AG04450 (cell line): ENCODE measurements at places on chromosomes 7 and 10. TPM values are rescaled to one million over a fixed set of nuclear protein-coding genes. Genes with fewer than 3 reads are reported as not detected.

MMD2 gene
- not detected in 2 replicates for polyA plus RNA-seq

NKX2-3 gene
- not detected in 2 replicates for polyA plus RNA-seq

AKR1B15 gene
- 0.10 TPM in 1 of 2 replicates, not detected in the other for polyA plus RNA-seq

GRCh38 chr10:131636116-131636515 is 264.7 kb upstream of the PPP2R2D start:
- DNase-seq = no peak

DNA sequence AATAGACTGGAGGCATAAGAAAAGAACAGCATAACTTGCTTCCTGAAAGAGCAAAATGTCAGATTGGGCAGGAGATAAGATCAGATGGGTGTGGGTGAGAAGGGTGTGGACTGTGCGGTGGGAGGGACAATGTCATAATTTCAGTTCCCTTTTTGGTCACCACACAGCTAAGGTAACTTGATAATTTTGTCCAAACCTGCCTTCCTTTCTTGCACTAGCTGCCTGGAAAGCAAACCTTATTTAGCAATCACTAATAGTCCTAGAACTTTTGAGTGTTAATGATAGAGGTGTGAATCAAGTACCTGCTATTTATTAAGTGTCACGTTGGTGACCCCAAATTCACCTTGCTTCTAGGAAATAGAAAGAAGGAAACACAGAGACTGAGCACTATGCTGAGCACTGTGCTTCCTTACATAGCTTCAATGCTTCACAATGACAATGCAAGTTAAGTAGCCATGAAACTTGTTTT is 72.4 kb upstream of the SP4 start:
- DNase-seq = no peak

DNA sequence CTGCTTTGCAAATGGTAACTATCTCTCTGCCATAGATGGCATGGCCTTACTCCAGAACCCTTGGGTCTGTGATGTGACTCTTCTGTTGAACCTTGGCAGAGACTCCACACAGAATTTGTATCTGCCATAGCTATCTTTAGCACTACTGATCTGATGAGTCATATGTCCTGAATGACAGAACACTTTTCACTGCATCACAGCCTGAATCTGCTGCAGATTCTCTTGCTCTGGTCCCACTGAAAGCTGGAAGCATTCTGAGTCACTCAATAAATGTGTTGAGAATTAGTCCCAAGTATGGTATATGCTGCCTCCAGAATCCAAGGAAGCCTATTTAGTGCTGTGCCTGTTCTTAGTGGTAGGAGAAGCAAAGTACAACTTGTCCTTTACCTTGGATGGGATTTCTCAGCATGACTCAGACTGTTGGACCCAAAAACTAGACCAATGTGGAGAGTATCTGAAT is 39.5 kb upstream of the ANKRD1 start:
- peak; percentile 32 for DNase-seq

GRCh38 chr7:151424799-151425198 is 15.0 kb upstream of the WDR86 start:
- no peak for DNase-seq

- no peak for DNase-seq
Measured at GRCh38 chr10:20007426-20007825, 191.2 kb downstream of the PLXDC2 start.

- DNase-seq = peak; percentile 64
Measured at GRCh38 chr7:130904031-130904757, 170.2 kb upstream of the KLF14 start.

DNA sequence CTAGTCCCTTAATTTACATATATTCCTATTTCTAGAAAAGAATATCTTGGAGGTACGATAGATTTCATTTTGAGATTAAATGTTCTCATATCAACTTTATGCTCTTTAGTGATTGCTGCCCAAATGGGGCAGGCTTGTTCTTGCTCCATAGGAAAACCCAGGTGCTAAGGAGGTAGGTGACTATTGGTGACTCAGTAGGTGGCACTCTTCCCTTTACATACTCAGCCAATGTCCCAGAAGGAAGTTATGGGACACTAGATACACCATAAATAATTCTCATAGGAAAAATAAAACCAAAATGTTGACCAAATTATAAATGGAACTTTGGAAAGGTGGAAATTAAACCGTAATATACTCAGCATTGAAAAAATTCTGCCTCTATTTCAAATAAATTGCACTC is 4.0 kb downstream of the SKAP2 start:
- DNase-seq = no peak
